ENCODE measurements at places on chromosomes 2 and 18.

GRCh38 chr18:22109535-22109934, 59.9 kb upstream of the GATA6 start:
- no peak for DNase-seq

GRCh38 chr2:152453129-152453911, 118.3 kb downstream of the FMNL2 start:
- DNase-seq, result no peak

DNA sequence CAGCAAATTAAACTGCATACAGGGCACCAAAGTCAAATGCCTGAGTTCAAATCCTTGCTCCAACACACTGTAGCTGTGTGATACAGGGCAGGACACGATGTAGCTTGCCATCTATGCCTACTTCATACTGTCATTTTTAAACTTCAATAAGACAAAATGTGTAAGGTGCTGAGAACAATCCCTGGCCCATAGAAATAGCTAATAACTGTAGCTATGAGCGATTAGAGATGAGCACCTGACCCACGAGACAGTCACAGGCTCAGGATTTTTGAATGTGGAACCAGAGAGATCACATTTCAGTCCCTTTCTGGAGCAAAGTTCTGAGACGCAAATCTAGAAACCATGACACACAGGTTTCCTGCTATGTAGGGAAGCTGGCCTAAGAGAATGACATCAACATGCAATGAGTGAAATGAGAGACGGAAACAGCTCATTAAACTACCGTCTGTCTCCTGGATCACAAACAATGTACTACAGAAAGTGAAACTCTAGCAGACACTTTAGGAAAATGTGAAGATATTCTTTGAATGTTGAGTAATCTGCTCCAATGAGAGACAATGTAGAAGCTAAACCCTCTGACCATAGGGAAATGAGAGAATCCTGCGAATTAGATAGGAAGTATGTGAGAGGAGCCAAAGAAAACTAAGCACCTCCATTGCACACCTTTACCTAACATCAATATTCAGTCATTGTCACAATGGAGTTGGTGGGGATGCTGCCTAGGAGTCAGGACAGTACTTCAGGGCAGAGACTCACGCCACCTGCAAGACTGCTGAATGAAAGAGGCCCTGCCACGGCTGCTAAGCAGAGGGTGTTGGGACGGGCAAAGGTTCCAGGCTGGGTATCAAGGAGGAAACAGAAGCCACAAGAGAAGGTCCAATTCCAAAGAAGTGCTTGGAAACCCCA, 25.5 kb downstream of the B4GALT6 start:
- DNase-seq, result no peak

DNA sequence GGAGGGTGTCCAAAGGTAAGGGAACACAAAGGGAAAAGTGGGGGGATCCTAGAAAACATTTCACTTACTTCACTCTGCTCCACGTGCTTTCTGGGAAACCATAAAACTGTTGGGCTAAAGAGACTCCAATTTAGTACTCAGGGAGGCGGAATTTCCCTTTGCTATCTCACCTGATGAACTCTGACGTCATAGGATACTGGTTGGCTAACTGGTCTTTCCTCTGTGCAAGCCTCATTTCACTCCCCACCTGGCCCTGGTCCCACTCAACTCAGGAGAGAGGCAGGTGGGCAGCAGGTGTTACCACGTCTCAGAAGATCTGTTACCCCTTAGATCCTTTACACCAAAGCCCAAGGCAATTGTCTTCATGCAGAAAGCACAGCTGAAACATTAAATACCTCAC, 51.8 kb upstream of the PMAIP1 start:
- DNase-seq, result no peak

- no peak for DNase-seq
Observed at GRCh38 chr2:213251618-213252017, 32.6 kb upstream of the SPAG16 start.

GRCh38 chr2:31124904-31125303, 13.3 kb downstream of the GALNT14 start:
- DNase-seq, result no peak

DNA sequence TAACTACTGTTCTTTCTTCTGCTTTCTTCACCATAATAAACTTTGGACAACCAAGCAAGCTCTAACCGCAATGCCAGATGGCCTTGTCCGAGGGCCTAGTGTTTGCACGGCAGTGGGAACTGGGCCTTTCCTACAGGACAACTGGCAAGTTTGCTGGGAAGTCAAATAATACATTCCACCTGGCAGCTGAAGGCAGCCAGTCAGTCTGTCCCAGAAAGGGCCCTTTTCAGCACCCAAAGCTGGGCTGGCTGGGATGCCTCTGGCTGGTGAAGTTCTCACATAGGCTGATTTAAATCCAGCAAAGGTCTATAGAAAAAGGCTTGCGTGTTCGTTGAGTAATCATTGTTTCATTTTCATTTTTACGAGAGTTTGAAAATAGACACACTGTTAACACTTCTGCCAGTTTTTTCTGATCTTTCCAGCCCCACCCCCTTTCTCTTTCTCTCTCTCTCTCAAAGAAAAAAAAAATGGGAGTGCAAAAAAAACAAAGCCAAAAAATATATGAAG, 110.0 kb upstream of the EPAS1 start:
- DNase-seq, result no peak

GRCh38 chr2:237591141-237591881, 777 bp upstream of the RAB17 start:
- no peak for DNase-seq

DNA sequence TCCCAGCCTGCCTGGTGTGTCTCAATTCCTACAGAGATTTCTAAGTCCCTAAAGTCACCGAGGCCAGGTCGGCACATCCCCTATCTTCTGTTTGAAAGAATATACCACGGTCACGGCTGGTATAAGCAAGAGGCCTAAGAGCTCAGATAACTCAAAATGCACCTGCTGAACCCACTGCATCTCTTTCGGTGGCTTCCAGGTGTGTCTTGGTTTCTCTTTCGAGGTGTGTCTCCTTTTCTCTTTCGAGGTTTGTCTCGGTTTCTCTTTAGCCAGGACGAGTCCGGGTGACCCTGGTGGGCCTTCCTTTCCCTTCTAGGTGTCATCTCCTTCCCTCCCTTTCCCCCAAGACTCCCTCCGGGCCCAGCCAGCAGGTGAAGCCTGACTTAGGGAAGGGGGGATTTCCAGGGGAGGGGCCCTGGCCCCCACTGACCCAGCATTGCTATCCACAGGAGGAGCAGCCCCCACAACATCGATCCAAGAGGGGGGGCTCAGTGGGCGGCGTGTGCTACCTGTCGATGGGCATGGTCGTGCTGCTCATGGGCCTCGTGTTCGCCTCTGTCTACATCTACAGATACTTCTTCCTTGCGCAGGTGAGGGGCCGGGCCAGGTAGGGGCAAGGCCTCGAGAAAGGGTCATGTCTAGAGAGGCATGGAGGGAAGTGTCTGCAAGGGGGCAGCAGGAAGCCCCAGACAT, 8.4 kb downstream of the ITM2C start:
- DNase-seq, result no peak

All from stimulated activated CD4-positive, alpha-beta T cell treated with anti-CD3 and anti-CD28 coated beads, Interleukin-2, amount 100 ng/mL, for 4 hours (primary cell).